ENCODE measurements at places on chromosomes 6 and 20.

DNA sequence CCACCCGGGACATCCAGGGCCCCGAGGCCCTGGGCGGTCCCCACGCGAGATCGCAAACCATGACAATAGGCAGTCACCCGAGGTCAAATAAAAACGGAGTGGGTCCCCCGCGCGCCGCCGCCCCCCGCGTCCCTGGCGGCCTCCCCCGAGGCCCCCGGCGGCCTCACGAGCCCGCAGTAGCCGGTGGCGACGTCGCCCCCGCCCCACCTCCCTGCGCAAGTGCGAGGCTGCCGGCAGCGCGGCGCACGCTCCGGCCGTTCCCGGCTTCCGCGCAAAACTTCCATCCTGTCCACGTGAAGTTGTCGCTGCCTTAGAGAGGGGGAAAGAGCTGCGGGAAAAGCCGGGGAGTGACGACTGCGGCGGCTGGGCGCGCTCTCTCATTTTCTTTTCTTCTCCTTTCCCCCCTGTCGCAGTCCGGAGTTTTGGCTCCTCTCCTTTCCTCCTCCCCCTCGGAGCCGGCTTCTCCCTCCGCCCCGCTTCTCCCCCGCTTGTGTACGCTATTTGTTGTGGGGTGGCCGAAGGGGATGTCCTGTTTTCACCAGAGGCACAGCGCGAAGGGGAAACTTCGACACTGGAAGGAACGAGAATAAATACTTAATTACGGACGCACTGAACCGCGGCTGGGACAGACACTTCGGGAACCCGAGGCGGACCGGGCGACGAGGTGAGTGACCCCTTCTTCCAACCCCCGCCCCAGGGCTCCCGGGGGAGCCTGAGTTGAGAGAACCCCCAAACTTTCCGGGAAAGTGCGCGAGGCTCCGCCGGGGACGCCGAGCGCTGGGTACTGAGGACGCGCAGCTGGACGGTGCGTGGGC is at the start of gene EYA4:
EYA4 (plus strand) TSS at position 272 of the 815 bp plus-strand sequence. CDS start 33,424 bp downstream, outside the sequence.
- DNase-seq = no peak

GRCh38 chr6:163955096-163955495 is 540.6 kb downstream of the QKI start:
- DNase-seq = no peak

- DNase-seq = no peak
These were observed 509.4 kb downstream of the KIF16B start for GRCh38 chr20:16063881-16064280.

GRCh38 chr6:40164345-40164755 is 230.1 kb upstream of the MOCS1 start:
- DNase-seq = no peak

GRCh38 chr20:35912881-35913280 is 41.4 kb downstream of the SCAND1 start:
- no peak for DNase-seq

DNA sequence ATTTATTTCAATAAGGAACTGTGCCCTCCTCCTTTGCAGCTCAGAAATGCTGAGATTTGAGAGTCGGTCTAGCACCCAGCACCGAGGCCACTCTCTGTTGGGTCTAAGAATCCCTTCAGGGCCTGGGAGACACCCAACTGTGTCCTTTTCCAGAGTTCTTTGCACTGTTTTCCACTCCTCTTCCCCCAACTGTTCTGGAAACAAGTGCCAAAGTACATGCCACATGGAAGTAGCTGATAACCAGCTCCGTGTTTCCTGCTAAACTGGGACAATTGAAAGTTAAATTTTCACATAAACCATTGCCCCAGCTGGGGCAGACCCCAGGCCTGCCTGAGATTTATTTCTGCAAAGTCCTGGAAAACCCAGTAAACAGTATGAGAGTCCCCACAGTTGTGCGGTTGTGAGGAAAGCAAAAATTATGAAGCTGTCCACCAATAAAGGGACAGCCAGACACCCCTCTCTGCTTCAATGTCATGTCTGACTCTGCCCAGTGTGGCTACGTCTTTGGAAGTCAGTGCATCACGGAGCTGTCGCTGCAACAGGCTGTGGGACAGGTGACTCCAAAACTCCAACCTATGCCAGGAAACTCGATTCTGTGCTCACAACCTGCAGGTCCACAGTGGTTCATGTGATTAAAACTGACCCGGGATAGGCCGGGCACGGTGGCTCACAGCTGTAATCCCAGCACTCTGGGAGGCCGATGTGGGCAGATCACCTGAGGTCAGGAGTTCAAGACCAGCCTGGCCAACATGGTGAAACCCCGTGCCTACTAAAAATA is 178.0 kb upstream of the AFDN start:
- no peak for DNase-seq

- no peak for DNase-seq
These were observed 241.6 kb upstream of the RUNX2 start for GRCh38 chr6:45086360-45087084.

- no peak for DNase-seq
These were observed 2.6 kb upstream of the NOTCH4 start for GRCh38 chr6:32226434-32226833.

DNA sequence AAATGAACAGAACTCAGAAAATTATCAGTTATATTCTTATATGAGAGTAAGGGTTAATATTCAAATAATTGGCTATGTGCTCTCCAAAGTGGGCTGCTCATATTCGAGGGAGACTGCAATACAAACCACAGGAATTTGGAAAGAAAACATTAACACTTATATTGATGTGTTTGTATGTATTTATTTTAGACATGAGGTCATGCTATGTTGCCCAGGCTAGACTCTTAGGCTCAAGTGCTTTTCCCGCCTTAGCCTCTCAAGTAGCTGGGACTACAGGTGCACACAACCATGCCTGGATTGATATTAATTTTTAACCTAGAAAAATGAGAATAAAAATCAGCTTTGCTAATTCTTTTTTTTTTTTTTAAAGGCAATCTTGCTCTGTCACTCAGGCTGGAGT is 35.0 kb downstream of the BTBD9 start:
- no peak for DNase-seq

GRCh38 chr6:148509800-148510581 is 167.4 kb downstream of the SASH1 start:
- DNase-seq = no peak

- no peak for DNase-seq
These were observed 295.6 kb upstream of the QKI start for GRCh38 chr6:163118941-163119340.

- no peak for DNase-seq
These were observed 263.7 kb downstream of the BMP2 start for GRCh38 chr20:7031222-7031621.

GRCh38 chr20:20019123-20019522 is 2.0 kb downstream of the NAA20 start:
- no peak for DNase-seq

DNA sequence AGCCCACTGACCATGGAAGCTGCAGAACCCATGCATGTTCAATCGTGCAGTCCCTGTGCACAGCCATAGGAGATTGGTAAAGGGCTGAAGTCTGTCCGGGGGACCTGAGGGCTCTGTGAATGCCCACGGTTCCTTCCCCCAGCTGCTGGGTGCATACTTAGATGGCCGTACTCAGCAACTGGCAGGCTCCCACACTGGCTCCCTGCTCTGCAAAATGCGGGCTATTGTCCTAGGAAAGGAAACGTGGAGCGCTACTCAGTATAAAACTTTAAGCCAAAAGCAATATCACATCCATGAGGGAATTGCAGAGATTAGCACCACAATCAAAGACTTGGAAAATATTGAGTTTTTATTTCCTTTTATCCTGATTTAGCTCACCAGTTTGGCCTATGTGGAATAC is 202.0 kb downstream of the WDR27 start:
- DNase-seq = no peak

DNA sequence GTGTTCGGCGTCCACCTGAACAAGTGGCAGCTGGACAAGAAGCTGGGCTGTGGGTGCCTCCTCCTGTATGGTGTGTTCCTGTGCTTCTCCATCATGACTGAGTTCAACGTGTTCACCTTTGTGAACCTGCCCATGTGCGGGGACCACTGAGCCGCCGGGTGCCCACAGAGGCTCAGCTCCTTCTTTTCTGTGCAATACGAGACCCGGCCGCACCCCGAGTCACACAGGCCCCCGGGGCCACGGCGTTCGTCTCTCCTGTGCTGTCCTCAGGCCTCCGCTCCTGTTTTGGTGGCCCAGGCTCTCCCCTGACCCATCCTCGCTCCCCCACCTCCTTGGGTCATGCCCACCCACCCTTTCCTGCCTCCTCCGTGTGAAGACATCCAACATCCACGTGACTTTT is 37.1 kb upstream of the RIN2 start:
- no peak for DNase-seq

GRCh38 chr20:45176526-45177267 is 2.0 kb downstream of the PI3 start:
- no peak for DNase-seq

GRCh38 chr20:52806918-52807317 is 165.2 kb upstream of the TSHZ2 start:
- DNase-seq = no peak

DNA sequence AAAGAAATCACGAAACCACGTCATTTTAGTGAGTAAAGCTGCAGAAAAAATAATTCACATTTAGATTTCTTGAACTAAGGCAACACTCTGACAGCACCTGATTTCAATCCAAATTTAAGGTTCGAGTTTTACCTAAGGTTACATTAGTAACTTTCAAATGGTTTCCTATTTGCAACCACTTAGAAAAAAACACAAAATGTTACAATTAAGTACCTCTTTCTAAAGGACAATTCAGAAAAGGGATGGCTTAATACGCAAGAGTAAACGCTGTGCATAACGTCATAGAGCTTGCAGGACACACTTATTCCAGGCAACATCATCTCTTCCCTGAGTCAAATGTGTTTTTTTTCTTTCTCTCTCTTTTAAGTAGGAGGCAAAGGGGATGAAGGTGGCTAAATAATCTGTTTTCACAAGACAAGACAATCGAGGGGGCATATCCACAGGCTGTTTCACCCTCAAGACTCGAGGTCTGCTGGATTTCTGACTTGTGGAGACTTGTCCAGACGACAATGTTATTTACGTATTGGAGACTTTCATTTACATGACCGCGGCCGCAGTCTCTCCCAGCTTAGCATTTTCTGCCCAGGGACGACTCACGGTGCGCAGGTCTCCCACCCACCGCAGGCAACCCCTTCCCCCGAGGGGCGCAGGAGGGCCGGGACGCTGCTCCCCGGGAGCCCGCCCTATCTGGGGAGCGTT is 86.0 kb downstream of the SESN1 start:
- no peak for DNase-seq

DNA sequence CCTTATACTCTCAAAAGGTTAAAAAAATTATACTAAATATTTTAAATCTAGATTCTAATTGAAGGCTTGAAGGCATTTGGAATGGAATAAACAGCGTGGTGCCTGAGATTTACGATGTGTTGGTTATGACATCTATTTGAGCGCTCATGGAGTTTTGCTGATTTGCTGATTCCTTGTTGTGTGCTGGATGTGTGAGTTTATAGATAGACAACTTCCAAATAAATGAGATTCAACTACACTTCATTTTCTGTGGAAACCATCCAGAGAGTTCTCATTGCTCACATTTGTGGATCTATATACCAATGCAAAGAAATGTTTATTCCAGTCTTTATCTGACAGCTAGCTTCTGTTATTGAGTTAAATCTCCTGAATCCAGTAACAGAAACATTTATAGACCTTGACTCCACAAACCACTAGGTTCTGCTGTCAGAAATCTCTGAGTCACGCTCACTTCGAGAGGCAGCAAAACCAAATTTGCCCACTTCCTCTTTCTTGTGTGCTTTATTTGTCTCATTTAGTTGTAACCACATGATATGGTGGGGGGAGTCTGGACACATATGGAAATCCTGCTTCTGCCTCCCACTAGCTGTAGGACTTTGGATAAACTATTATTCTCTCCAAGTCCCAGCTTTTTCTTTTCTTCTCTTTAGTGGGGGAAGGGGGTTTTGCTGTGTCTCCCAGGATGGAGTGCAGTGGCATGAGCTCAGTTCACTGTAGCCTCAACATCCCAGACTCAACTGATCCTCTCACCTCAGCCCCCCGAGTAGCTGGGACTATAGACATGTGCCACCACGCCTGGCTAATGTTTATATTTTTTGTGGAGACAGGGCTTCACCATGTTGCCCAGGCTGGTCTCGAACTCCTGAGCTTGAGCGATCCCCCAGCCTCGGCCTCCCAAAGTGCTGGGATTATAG is 54.5 kb downstream of the IPCEF1 start:
- no peak for DNase-seq

DNA sequence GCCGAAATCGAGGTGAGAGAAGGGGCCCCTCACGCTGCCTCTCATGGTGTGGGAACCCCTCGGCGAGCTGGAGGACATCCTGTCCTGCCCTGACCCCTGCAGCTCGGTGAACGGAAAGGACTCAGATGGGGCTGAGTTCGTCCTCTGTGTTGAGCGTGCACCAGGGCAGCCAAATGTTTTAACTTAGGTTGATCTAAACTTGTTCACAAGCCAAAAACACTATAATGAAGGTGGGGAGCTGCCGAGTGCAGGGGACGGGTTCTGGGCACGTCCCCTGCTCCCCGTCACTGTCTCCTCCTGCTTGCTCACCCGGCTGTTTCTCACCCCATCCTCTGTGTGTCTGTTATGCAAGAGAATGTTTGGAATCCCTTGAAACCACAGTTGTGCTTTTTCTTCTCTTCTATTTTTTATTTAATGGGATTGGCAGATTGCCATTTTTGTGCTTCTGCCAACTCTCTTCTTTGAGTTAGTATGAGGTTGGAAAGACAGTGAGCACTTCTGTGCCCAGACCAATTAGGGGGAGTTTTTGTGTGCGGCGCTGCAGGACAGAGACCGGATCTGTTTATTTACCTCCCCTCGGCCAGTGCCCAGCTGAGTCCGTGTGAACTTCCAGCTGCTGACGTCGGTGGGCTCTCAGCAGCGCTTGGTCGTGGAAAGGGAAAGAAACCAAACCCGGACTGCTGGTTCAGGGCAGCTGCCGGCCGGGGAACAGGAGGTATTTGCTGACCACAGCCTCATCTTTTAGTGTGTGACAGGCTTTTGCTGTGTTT is 158.1 kb downstream of the DTNBP1 start:
- DNase-seq = no peak

DNA sequence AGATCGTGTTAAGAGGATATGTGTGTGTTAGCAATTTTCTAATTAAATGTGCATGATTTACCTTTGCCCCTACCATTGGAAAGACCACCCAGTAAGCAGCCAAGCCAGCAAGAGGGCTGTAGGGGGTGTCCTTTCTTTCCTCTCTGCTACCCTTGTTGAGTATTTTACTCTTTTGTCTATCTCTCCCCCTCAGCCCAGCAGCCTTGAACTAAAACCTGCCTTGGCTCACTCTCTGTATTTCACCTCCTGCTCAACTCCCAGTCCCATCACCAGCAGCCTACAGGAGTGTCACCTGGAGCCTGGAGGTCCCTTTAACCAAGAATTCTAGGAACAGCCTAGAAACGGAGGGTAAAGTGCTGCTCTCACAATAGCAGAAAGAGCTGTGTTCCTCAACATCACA is 81.0 kb downstream of the HIVEP2 start:
- DNase-seq = no peak

DNA sequence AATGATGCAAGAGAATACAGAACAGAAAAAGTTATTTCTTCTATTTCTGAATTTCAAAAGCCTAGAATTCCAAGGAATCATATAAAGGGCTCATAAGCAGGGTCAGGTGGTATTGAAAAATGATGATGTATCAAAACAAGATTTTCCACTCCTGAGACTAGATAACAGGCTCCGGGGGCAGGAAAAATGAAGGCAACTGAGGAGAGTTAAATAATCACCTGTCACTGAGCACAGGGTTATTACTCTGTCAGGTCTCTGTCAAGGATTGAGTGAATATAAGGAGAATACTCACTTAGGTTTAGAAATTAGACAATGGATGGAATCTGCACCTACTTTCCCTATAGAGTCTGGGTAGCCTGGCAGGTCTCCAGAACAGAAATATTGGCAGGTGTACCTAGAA is 76.1 kb upstream of the KHDRBS2 start:
- no peak for DNase-seq

- DNase-seq = no peak
These were observed at the start of gene GPR6 for GRCh38 chr6:109978174-109979032. Gene GPR6 (plus strand): TSS chr6:109978311. CDS start chr6:109979113, 802 bp downstream.
